ENCODE measurements at places on chromosomes 12 and 14. TPM values are rescaled to one million over a fixed set of nuclear protein-coding genes. Genes with fewer than 3 reads are reported as not detected.

PLEKHG7 gene
- total RNA-seq: 0.58 TPM

GNB3 gene
- total RNA-seq: 3.7 TPM

EFCAB11 gene
- 10.5 TPM for total RNA-seq

NGB gene
- not detected for total RNA-seq

ADCK1 gene
- total RNA-seq: 10.4 TPM

PCED1B gene
- 3.3 TPM for total RNA-seq

CACNA2D4 gene
- total RNA-seq: 2.6 TPM

EPYC gene
- not detected for total RNA-seq

PPP1R13B gene
- total RNA-seq: 23.9 TPM

MIS18BP1 gene
- total RNA-seq: 34.1 TPM

MGST1 gene
- total RNA-seq: 13.5 TPM

SYNE3 gene
- total RNA-seq: 6.0 TPM
